AG04450 (cell line): ENCODE measurements at places on chromosomes 5 and 9.

- DNase-seq, result no peak
Measured at GRCh38 chr5:123809594-123810221, 297.7 kb downstream of the CSNK1G3 start.

DNA sequence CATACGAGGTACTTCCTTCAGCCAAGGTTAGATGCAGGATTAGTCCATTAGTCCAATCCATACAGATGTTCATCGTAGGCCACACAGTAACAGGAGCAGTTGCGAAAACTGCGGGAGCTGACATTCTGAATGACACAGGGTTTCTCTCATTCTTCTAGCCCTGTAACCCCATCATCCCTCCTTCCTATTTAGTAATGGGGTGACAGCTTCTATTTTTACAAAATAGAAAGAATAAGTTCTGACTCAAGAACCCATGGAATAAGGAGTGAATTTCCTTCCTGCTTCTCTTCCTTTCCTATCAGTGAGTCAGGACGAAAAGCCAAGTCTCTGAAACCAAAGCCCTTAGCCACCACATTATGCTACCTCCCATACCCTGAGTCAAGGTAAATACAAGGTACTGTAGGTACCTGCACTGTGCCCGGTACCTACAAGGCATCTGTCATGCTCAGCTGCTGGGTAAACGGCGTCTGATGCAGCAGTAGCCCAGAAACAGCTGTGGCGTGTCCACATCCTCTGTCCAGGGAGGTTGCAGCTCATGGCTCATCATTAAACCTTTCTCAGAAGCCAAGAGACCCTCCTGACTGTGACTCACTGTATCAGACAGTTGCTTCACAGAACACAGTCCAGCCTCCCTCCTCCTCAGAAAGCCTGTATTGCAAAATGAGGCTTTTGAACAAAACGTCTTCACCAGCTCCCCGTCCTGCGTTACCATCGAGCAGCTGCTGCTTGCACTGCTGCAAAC lies 84.2 kb downstream of the ESM1 start:
- DNase-seq, result peak; percentile 83

- no peak for DNase-seq
Measured at GRCh38 chr5:122759241-122760070, 15.4 kb upstream of the SNX2 start.

DNA sequence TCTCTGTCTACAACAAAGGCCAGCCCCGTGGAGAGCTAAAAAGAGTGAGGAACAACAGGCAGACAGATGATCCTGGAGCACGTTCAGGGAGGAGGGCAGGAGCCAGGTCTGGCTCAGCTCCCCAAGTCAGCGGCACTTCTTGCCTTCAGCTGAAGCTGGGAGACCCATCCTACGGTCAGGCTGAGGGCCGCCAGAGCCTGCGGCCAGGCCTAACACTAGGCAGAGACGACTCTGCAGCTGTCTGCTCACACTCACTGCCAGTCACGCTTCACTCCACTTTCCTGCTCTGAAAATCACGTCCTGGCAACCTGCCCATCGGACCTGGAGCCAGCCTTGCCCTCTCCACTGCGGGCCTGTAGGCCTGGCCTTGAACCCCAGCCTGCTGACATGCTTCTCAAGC lies 160.9 kb upstream of the LHFPL2 start:
- DNase-seq, result no peak

DNA sequence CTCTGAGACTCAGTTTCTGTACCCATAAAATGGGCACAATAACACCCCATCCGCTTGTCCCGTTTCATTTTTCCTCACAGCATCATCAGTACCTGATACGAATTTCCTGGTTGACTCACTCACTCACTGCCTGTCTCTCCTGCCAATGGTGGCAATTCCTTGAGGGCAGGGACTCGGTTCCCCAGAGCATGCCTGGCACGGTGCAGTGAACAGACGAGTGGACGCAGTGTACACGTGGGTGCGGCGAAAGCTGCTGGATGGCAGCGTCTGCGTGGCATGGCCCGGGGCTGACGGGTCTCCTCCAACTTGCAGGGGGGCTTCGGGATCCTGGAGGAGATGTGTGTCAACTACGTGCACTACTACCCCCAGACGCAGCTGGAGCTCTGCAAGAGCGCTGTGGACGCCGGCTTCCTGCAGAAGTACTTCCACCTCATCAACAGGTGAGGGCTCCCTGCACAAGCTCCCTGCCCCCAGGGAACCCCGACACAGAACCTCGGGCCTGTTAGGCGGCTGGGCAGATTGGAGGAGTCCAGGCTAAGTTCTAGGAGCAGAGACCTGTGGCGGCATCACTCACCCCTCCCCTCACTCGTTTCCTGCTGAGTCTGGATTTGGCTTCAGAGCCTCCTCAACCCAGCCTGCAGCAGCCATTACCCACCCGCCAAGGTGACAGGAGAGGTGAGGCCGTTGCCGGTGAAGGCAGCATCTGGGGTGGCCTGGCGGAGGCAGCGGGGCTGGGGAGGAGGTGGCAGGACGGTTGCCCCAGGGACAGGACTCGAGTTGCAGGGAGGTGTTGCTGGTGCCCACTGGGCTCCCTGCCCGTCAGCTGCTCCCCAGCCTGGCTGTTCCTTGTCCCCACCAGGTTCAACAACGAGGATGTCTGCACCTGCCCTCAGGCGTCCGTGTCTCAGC lies 20.3 kb downstream of the DBH start:
- DNase-seq, result no peak

DNA sequence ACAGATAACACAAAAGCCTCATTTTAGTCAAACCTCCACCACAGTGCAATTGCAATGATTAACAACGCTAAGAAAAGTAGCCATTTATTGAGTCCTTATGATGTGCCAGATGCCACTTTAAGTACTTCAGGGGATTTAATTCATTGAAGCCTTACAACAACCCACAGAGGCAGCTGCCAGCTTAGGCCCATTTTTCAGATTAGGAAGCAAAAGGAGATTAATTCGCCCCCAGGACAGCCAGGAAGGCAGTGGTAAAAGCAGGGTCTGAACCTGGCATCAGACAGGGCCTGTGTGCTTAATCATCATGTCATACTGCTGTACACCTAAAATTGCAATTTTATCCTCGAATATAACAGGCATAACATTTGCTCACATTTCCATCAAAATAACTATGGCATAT lies 23.9 kb downstream of the MED27 start:
- DNase-seq, result no peak

DNA sequence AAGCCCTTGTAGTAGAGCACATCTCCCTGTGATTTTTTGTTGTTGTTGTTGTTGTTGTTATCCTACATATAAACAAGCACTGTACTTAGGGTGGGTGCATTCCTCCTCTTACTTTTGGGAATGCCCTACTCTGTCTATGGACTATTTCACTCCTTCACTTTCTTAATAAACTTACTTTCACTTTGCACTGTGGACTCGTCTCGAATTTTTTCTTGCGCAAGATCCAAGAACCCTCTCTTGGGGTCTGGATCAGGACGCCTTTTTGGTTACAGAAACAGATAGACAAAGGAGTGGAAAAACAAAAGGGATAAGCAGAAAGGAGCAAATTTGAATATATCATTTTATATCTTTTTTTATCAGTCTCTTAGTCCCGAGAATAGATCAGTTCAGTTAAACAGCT lies 14.4 kb upstream of the PAIP1 start:
- no peak for DNase-seq

GRCh38 chr5:56327809-56328208 lies 94.7 kb upstream of the ANKRD55 start:
- DNase-seq, result no peak

- DNase-seq, result no peak
Measured at GRCh38 chr5:180251141-180251540, 40.7 kb downstream of the MAPK9 start.

DNA sequence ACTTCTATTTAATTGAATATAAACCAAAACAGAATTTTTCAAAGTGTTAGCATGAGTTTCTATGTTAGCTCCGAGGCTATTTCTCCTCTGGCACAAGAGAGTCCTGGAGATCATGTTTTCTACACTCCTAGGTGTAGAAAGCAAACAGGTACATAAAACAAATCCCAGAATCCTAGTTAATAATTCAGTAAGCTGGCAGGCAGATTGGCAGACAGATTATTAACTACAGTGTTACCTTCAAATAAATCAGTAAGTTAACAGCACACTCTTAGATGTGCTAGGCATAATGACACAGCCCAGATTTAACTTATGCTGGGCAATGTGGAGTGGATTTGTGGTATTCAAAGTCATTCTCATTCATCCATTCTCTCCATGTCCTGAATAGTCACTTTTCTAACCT lies 282.8 kb upstream of the RPS23 start:
- no peak for DNase-seq

DNA sequence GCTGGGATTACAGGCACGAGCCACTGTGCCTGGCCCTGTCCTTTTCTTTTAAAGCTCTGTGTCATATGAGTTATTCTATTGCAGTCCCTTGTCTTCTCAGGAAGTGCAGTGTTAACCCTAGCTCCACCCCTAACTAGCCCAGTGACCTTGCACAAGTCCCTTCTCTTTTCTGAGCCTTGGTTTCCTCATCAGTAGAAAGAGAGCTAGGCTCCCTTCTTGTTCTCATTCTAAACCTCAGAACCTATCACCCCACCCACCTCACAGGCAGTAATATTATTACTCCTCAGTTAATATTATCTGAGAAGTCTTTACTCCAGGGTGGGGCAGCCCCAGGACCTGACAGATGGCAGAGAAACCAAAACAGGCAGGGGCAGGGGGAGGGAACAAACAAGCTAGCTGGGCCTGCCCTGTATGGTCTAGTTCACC lies 7.2 kb downstream of the CYFIP2 start:
- DNase-seq, result no peak
